Activated T-helper 1 cell treated with Interleukin-2 at 50 U/mL for 16 hours (primary cell): ENCODE measurements at places on chromosomes 1 and 21.
A peak's percentile ranks its signal among the peaks of the same experiment; 100 is the strongest.

DNA sequence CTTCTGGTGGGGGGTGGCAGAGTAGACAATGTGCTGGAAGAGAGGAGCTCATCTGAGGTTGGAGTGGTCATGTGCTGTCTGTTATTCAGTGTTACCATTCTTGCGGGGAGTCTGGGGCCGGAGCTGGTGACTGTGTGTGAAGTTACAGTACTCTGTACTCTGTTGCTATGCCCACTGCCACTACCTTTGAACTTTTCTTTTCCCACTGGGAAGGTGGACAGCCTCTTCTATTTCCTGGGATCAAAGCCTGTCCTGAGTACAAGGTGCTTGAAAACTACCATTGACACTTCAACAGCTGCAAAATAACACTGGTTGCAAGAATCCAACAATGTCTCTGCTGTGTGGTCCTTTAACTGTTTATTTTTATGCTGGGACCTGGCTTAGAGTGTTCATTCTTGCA lies 66.4 kb upstream of the ZNF326 start:
- DNase-seq: no peak

GRCh38 chr21:39515684-39516472 lies 64.1 kb downstream of the SH3BGR start:
- DNase-seq: no peak

DNA sequence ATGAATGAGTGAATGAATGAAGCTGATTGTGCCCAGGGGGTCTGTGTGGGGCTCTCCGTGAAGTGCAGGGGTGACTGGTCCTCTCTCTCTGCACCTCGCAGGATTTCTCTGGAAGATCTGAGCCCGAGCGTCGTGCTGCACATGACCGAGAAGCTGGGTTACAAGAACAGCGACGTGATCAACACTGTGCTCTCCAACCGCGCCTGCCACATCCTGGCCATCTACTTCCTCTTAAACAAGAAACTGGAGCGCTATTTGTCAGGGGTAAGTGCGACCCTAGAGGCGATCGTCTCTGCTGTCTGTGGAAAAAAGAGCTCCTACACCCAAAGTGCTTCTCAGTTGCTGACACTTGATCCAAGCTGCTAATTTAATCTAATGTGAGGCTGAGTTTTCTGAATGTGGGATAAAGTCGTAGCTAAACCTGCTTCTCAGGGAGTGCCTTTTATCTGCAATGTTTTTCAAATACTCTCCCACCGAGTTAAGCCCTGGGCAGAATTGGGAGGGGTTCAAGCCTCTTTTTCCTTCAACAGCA lies 101.7 kb downstream of the HUNK start:
- no peak for DNase-seq

GRCh38 chr1:94745742-94746141 lies 74.4 kb upstream of the SLC44A3 start:
- DNase-seq: no peak

- DNase-seq: no peak
Measured at GRCh38 chr1:156491151-156491949, 9.2 kb downstream of the MEF2D start.

- no peak for DNase-seq
Measured at GRCh38 chr1:170578359-170578758, 46.4 kb downstream of the GORAB start.

DNA sequence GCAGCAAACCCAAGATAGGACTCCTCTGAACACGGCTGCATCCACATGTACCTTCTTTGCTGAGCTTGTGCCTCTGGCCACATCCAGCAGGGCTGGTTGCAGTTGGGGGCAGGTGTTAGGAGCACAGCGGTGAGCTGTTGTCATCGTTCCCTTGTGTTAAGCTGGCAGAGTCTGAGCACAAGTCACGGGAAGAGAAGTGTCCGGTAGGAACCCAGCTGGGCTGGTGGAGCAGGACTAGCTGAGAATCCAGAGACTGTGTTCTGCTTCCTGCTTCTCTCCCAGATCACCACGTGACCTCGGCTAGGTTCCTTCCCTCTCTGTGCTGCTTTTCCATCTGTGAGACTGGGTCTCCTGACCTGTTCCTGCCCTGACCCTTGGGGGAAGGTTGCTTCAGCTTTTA lies 105.1 kb downstream of the PCBP3 start:
- no peak for DNase-seq

DNA sequence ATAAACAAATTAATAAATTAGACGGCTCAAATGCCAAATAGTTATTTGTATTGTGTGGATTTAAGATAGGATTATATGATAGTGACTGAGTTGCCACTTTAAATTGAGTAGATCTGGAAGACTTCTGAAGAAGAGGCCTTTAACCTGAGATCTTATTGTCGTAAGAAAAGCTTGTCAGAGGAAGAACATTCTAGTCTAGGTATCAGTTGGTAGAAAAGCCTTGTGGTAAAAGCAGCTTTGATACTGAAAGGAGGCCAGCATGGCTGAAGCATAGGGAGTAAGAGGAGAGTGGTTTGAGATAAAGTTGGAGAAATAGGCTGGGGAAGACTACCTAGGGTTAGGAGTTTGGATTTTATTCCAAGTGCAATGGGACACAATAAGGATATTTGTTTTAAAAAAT lies 29.1 kb downstream of the SLC30A7 start:
- DNase-seq: no peak

DNA sequence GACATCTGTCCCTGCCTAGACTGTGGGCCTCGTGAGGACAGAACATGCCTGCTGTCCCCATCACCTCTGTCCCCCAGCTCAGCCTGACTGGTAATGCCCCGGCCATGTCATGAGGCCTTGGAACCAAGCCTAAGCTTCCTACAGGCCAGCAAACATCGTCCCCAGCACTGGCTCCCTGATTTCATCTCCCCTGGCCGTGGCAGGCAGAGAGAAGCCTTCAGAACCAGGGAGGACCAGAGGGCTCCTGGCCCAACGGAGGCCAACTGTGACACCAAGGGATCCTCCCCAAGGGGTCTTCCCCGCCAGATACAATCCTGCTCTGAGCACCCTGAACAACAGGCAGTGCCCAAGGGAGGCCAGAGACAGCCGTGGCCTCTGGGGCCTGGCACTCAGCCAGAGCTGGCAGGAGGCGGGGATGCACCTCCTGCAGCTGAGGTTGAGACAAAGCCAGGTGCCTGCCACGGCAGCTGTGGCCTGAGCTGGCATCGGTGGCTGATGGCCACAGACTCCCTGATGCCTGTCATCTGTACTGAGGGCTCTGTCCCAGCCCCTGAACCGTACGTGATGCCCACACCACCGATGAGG lies 9.9 kb upstream of the NPHP4 start:
- DNase-seq: no peak

DNA sequence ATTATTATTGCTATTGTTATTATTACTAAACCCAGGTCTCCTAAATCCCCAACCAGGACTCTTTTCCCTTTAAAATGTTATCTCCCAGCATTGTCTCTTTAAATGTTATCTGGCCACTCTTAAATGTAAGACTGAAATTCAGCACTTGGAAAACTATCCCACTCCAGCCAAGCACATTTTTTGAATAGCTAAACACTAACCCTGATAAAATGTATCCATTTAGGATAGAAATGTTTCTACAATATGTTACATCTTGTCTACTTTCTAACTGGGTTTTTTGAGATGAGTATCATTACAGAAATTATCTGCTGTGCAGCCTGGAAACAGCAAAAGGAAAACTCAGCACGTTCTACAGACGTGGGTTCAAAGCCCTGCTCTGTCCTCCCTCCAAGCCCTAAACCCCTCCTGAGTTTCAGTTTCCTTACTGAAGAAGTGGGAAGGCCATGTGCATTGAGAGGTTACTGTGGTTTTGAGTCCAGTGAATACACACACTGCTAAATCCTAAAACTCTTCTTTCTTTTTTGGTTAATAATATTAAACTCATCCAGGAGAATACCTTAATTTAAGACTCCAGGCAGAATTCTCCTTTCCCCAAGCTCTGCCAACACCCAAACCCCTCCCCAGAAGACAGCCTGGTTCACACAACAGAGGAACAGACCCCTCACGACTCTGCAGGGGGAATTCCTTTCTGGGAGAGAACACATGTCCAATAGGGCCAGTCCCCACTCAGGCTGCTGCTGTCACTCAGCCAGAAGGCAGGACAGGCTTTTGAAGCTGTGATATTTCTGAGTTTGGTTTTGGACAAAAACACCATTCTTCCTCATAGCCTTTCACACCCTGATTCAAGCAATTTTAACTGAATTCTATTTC lies 41.9 kb downstream of the HIVEP3 start:
- no peak for DNase-seq

GRCh38 chr21:46005481-46005881 lies 23.9 kb downstream of the COL6A1 start:
- DNase-seq: no peak

DNA sequence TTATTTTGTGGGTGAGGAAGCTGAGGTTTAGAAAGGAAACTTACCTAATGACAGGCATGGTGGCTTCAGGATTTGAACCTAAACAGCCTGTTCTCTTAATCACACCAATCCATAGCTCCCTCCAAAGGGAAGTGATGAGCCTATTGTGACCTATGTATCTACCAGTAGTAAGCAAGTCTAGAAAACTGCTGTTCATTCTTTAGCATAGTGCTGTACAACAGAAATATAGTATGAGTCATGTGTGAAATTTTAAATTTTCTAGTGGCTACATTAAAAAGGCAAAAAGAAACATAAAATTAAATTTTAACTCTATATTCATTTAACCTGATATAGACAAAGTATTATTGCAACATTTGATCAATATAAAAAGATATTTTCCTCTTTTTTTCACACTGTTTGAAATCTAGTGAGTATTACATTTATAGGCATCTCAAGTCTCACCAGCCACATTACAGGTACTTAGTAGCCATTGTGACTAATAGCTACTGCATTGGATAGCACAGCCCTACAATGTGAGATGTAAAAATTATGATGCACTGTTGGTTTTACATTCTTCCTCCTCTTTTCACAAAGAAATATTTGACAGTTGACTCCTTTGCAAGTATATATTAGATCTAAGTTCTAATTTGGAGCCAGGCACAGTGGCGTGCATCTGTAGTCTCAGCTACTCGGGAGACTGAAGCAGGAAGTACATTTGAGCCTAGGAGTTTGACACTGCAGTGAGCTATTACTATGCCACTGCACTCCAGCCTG lies 16.6 kb downstream of the IPO9 start:
- no peak for DNase-seq

DNA sequence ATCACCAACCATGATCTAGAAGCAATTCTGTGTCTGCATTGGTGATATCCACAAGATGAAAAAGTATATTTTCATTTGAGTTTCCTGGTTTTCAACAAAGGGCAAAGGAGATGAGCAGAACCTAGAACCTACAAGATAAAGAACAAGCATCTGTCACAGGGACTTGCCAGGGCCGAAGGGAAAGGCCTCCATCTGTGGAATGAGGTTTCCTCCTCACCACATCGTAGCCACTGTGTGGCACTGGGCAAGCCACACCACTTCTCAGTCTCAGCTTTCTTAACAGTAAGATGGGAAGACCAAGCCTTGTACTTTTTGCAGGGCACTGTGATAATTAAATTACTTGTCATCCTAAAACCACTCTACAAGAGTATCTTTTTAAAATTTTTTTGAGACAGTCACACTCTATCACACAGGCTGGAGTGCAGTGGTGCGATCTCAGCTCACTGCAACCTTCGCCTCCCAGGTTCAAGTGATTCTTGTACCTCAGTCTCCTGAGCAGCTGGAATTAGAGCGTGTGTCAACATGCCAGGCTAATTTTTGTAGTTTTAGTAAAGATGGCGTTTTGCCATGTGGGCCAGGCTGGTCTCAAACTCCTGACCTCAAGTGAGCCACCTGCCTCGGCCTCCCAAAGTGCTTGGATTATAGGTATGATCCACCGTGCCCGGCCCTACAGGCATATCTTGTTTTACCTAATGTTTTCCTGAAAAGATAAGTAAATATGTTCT lies 45.8 kb downstream of the ARHGEF11 start:
- no peak for DNase-seq

DNA sequence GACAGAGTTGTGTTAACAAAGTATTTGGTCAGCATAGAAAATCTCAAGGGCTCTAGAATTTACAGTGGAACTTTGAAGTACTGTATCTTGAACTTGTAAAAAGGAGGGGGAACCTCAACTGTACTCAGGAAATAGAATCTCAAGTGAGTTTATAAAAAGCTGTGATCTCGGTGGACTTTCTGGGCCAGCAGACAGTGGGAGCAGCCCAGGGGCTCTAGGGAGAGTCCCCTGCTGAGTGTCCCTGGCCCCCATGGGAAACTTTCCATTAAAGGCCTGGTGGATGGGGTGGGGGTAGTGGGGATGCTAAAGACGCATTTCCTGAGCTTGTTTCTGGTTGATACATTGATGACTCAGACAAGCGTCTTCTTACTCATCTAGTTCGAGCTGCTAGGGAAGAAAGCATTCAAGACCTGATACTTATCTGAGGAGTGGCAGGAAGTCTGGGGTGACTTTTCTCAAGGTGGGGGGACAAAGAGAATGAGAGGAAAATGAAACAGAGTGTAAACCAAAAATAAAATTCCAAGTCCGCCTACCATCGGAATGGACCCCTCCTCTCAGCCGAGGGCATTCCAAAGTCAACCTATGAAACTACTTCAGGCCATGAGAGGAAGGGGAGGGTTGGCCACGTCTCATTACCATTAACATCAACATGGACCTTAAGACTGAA lies 65.5 kb downstream of the NID1 start:
- peak; percentile 55 for DNase-seq

- no peak for DNase-seq
Measured at GRCh38 chr21:30148906-30149305, 17.7 kb downstream of the CLDN17 start.

DNA sequence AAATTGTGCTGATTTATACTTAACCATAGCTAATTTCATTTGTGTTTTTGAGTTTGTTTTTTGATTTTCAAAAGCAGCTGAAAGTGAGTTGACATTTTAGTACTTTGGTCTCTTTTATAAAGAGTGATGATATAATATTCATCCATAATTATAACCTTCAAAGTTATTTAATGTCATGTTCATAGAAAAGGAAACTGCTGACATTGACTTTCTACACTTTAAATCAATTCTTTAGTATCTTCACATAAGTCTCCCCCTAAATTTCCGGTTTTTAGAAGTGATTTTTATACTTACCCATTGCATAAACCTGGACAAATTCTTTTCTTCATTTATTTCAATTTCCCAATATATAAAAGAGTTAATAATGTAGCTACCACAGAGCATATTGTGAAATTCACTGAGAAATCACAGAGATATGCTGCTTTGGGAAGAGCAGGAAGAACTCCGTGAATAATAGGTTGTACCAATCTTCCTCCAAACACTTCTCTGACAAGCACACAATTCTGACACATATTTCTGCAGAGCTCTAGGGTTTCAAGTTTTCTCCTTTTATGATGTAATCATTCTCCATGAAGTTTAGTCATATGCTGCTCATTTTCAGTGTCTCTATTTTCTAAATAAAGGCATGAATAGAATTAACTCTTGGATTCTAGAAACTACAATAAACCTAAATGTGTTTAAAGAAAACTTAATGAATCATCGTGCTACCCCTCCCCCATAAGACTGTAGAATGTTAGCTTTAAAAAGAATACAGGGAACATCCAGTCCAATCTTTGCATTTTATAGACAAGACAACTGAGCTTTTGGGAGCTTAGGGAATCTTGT lies 25.6 kb upstream of the CDC42BPA start:
- DNase-seq: no peak

DNA sequence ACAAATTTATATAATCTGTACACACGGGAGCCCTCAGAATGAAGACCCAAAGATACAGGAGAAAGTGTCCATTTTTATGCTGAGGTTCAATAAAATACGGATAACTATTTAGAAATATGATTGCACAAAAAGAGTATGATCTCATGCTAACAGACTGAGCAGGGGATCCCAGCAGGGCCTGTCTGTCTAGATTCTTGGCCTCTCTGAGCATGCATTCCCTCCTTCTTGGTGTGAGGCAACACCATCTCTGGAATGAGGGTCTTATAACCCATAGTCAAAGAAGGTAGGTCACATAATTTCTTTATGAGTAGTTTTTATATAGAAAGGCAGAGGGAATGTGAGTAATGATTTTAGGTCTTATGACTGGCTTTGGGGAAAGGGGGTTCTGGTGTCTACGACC lies 5.4 kb downstream of the PRMT6 start:
- DNase-seq: no peak
